ENCODE measurements at places on chromosomes 3 and 15.

GRCh38 chr3:98900265-98901118 is 1.0 kb downstream of the DCBLD2 start:
- no peak for DNase-seq

GRCh38 chr15:74983725-74984231 is 11.6 kb upstream of the SCAMP5 start:
- peak; percentile 85 for DNase-seq

GRCh38 chr3:30904996-30905395 is 10.5 kb upstream of the GADL1 start:
- DNase-seq, result no peak

- no peak for DNase-seq
Observed at GRCh38 chr3:107897471-107898061, 193.3 kb downstream of the CD47 start.

GRCh38 chr3:110767838-110768237 is 303.8 kb upstream of the NECTIN3 start:
- DNase-seq, result no peak

- DNase-seq, result no peak
Observed at GRCh38 chr3:42875325-42876151, at the start of gene CYP8B1. Gene CYP8B1, minus strand, starts transcription at chr3:42875879. Its CDS starts 63 bp downstream, at chr3:42875816.

DNA sequence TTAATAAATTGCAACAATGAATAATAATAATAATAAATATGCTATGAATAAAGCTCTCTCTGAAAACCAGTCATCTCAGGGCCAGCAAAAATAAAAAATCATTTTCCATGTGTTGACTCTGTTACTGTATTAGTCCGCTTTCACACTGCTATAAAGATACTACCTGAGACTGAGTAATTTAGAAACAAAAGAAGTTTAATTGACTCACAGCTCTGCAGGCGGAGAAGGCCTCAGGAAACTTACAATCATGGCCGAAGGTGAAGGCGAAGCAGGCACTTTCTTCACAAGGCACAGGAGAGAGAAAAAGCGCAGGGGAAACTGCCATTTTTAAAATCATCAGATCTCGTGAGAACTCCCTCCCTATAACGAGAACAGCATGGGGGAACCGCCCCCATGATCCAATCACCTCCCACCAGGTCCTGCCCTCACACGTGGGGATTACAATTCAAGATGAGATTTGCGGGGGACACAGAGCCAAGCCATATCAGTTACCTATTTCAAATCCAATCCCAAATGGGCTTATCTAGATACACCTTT is 224.1 kb downstream of the IGSF11 start:
- no peak for DNase-seq

DNA sequence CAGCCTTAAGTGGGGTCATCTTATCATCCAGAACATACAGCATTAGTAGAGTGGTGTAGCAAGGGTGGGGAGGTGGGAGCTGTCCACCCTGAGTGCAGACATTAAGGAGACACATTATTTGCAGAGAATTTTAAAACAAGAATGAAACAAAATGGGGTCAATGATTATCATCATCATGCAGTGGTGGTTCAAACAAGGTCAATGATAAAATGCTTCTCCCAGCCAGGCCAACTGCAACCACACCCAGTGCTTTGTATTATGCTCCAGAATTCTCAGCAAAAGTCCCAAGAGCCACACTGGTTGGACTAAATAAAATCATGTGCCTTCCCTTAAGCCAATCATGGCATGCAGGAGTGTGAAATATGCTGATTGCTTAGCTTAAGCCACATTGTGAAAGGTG is 96.7 kb upstream of the FHIT start:
- no peak for DNase-seq

GRCh38 chr3:38101811-38102443 is 35.0 kb downstream of the ACAA1 start:
- no peak for DNase-seq

GRCh38 chr3:60081381-60082095 is 1031.7 kb upstream of the CFAP20DC start:
- DNase-seq, result no peak

DNA sequence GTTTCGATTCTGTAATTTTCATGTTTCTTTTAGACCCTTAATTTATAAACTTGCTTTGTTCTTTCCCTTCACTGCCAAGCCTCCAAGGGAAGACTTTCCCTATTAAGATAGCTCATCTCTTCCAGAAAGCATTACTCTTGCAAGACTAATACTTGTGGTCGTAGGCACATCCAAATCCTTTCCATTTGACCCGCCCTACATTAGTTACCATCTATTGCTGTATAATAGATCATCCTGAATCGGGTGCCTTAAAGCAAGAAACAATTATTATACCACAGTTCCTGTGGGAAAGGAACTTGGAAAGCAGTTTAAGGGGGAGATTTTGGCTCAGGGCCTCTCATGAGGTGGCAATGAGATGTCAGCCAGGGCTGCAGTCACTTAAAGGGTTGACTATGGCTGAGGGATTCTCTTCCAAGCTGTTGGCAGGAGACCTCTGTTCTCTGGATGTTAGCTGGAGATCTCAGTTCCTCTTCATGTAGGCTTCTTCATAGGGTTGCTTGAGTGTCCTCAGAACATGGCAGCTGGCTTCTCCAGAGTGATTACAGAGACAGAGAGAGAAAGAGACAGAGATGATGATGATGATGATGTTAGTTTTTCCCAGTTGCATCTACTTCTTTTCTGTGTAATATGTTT is 570.4 kb upstream of the TGFBR2 start:
- no peak for DNase-seq

- DNase-seq, result no peak
Observed at GRCh38 chr3:30350011-30350410, 256.4 kb upstream of the TGFBR2 start.

GRCh38 chr3:182258538-182259177 is 534.6 kb upstream of the ATP11B start:
- peak; percentile 50 for DNase-seq

DNA sequence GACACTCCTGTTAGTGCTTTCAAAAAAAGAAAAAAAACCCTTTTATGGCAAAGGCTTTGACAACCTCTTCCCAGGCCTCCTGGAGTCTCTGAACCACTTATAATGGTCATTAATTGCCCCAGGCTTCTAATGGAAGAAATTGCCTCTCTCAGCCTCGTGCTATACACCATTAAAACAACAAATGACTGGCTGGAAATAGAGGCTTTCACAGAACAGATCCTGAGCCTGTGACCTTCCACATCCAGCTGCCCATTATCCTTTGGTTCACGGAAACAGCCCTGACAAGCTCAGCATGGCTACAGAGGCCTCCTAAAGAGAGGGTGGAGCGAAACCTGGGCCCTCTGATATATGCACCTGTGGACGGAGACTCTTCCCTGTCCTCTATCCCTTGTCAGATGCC is 26.8 kb upstream of the MKRN3 start:
- DNase-seq, result no peak

- DNase-seq, result peak; percentile 53
Observed at GRCh38 chr3:187678726-187679268, 8.6 kb upstream of the SST start.

GRCh38 chr3:52857864-52858263 is 23.0 kb upstream of the MUSTN1 start:
- DNase-seq, result no peak

DNA sequence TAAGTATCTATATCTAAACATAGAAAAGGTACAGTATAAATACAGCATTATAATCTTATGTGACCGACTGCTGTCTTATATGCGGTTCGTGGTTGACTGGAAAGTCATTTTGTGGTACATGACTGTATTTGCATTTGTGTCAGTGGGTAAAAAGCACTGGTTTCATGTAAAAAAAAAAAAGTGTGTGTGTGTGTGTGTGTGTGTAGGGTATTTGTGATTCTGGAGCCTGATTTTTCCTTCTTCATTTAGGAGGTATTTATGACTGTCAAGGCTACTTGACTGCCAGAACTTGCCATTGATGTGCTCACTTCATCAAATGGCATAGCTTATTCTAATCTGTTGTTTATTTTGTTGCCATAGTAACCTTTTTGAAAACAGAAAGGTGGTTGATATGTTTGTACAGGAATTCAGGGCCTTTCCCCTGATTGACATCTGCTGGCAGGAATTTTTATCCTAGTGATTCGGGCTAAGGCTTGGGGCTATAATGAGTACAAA is 63.2 kb downstream of the AKAP13 start:
- peak; percentile 51 for DNase-seq

GRCh38 chr3:15327941-15328340 is 4.4 kb downstream of the SH3BP5 start:
- DNase-seq, result no peak

- DNase-seq, result no peak
Observed at GRCh38 chr15:59298225-59298853, 74.3 kb downstream of the MYO1E start.

DNA sequence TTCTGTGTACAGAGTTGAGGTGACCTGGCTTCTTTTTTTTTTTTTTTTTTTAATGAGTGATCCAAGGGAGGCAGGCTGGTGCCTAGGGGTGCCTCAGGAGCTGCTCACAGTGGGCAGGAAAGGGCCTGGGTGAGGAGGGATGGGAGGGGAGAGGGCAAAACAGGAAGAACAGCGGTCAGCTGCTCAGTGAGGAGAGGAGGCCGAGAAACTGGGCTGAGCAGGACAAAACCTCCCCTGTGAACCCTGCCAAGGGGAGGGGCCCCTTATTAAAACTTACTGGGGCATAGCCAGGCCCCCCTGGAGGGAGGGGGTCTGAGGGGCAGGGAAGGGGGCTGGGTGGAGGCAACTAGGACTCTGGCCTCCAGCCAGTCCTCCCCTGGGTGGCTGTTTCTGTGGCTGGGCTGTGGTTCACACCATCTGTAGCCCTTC is 3.5 kb downstream of the PLEKHO2 start:
- no peak for DNase-seq

GRCh38 chr3:125960456-125961288 is 8.3 kb upstream of the ROPN1B start:
- DNase-seq, result no peak

GRCh38 chr3:188282871-188283270 is 128.9 kb downstream of the LPP start:
- no peak for DNase-seq

GRCh38 chr15:57196865-57197264 is 179.4 kb upstream of the CGNL1 start:
- DNase-seq, result no peak

- no peak for DNase-seq
Observed at GRCh38 chr15:89039142-89039541, 49.1 kb upstream of the ABHD2 start.

- no peak for DNase-seq
Observed at GRCh38 chr3:134681522-134681900, 30.7 kb upstream of the KY start.

GRCh38 chr3:123791417-123791816 is 92.7 kb downstream of the MYLK start:
- DNase-seq, result no peak

DNA sequence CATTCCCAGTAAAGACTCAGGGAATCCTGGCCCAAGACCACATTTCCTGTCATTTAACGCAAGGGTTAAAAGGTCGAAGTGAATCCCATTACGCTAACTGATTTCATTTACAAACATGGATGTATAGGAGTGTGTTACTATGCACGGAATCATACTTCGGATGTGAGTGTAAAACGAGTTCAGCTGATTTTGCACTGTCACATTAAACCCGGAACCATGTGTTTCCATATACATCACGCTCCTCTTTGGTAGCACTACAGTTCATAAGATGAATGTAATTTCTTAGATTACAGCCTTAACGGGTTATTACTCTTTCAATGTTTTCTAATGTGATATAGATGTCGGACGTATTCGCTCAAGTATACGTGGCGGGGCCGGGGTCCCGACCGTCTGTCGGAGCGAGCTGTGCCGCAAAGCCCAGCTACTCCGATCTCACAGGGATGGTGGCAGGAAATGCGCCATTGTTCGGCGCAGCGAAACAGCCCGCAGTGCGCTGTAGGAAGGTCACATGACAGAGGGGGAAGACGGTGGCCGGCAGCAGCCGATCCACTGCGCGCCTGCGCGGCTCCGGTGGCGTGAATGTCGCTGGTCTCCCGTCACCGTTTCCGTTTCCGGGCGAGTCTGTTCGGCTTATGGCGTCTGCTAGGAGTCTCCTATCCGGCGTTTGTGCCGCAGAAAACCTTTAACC is 97.3 kb downstream of the NPAP1 start:
- no peak for DNase-seq

GRCh38 chr3:132925256-132925930 is 112.8 kb upstream of the TMEM108 start:
- DNase-seq, result no peak

DNA sequence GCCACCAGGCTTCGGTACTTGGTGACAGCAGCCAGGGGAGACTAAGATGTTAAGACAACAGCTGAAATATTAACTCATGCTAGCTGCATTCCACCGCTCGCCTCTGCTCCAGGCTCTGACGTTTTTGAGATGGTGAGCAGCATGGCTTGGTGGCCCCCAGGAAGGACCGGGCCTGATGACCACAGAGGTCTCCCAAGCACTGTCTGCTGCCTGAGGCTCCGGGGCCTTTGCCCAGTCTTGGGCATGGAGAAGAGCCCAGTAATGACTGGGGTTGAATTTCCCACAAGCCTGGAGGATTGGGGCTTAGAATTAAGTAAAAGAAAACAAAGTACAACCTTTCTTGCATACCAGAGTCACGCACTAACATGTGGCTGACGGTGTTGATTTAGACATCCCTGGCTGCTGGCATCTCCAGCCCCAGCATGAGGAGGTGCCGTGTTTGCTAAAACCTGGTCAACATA is 243.6 kb upstream of the LYSMD4 start:
- no peak for DNase-seq

- no peak for DNase-seq
Observed at GRCh38 chr3:186882150-186882524, 39.6 kb downstream of the ADIPOQ start.

DNA sequence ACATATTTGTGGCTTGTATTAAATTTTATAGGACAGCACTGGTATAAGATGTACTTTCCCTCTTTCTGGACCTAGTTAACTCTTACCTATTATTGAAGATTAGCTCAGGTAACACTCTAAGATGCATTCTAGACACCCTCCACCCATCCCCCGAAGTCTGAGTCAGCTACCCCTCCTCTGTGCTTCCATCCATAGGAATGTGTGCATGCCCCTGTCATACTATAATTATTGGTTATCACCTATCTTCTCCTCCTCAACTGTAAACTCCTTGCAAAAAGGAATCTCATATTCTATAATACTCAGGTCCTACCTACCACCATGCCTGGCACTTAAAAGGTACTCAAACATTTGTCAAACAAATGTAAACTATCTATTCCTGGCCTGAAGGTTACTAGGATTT is 3.0 kb downstream of the PEAK1 start:
- no peak for DNase-seq

DNA sequence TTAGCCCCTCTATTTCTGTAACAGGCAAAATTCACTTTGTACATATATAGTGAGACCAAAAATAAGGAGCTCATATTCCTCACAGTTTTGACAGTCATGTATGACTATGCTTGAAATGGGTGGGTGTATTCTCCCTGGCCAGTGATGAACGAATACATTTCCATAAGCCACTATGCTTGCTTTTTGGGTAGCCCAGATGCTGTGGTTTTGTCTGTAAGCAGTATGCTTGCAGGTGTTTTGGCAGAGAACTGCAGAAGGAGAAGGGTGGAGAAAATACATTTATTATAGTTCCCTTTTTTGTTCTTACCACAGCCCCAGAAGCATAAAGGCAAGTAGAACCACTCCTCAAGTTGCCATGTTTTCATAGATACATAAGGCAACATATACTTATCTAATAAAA is 131.2 kb downstream of the RBMS3 start:
- no peak for DNase-seq

DNA sequence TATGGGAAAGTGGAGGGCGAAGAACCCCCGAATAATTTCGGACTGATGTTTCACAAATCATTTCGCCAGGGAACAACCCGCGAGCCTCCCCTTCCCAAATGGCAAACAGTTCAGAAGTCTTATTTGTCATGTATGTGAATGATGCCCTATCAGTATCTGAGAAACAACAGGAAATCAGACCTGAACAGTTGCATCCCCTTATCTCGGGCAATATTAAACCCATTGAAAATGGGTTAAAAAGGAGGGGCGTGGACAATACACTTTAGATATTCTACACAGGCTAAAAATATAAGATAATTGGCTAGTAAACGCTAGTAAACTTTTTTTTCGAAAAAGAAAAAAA is 1003.3 kb upstream of the NR2F2 start:
- DNase-seq, result no peak

Measured in RKO (cell line).